ENCODE measurements at places on chromosomes 16 and 17.

DNA sequence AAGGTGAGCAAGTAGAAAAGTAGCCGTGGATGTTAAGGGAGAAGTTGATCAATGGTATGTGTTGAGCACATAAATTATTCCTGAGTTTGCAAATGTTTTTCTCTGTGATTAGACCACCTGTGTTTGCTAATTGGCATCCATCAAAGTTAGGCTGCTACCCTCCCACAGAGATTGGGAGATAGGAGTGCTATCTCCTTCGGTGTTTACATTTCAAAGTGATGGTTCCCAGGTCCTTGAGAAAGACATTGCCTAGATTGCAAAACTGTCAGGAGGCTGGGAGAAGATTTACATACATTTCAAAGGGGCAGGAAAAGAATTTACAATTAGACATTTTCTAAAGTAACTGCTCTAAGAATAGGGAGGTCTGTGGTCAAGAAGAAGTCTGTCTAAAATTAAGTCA is 54.3 kb upstream of the CNTNAP4 start:
- no peak for DNase-seq

GRCh38 chr17:8220783-8221662 is 10.6 kb upstream of the AURKB start:
- peak; percentile 96 for DNase-seq

GRCh38 chr16:5064915-5065314 is 841 bp downstream of the C16orf89 start:
- DNase-seq = peak; percentile 54

- peak; percentile 94 for DNase-seq
Measured at GRCh38 chr17:50201276-50201854, at the start of gene COL1A1. Gene COL1A1, minus strand, starts transcription at chr17:50201631. Its CDS starts 118 bp downstream, at chr17:50201513.

- DNase-seq = no peak
Measured at GRCh38 chr17:17175340-17175739, 30.8 kb downstream of the PLD6 start.

- DNase-seq = no peak
Measured at GRCh38 chr16:82360024-82360783, 190.2 kb upstream of the MPHOSPH6 start.

- DNase-seq = no peak
Measured at GRCh38 chr17:66537502-66537901, 235.1 kb downstream of the PRKCA start.

DNA sequence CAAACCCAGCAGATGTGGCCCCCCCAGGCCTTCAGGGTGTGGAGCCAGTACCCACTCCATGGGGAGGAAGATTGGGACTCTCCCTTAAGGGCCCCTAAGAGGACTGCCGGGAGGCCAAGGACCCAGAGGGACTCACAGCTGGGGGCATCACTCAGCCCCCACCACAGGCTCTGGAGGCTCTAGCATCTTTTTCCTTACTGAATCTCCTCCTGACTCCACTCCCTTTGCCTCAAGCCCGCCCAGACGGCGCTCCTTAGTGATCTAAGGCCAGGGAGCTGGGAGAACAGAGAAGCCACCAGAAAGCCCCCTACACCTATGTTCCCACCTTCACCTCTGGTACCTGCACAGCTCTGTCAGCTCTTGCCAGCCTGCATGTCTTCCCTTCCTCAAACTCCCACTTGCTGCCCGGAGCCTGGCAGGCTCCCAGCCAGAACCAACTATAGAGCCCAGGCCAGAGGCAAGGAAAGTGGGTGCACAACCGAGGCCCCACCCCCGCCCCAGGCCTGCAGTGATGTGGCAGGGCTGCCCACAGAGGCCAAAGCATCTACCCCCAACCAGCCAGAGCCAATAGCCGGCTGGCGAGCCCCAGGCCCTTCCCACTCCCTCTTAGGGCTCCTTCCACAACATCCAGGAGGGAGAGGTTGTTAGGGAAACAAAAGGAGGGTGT is 22.3 kb upstream of the MPO start:
- no peak for DNase-seq

- DNase-seq = no peak
Measured at GRCh38 chr16:72621651-72622050, 426.3 kb downstream of the ZFHX3 start.
